ENCODE measurements at places on chromosomes 16 and 17. TPM values are rescaled to one million over a fixed set of nuclear protein-coding genes. Genes with fewer than 3 reads are reported as not detected.

GRCh38 chr17:72158895-72159885 lies 38.4 kb downstream of the SOX9 start:
- DNase-seq: no peak

- no peak for DNase-seq
These were observed 29.1 kb upstream of the MED13 start for GRCh38 chr17:62094175-62094574.

DNA sequence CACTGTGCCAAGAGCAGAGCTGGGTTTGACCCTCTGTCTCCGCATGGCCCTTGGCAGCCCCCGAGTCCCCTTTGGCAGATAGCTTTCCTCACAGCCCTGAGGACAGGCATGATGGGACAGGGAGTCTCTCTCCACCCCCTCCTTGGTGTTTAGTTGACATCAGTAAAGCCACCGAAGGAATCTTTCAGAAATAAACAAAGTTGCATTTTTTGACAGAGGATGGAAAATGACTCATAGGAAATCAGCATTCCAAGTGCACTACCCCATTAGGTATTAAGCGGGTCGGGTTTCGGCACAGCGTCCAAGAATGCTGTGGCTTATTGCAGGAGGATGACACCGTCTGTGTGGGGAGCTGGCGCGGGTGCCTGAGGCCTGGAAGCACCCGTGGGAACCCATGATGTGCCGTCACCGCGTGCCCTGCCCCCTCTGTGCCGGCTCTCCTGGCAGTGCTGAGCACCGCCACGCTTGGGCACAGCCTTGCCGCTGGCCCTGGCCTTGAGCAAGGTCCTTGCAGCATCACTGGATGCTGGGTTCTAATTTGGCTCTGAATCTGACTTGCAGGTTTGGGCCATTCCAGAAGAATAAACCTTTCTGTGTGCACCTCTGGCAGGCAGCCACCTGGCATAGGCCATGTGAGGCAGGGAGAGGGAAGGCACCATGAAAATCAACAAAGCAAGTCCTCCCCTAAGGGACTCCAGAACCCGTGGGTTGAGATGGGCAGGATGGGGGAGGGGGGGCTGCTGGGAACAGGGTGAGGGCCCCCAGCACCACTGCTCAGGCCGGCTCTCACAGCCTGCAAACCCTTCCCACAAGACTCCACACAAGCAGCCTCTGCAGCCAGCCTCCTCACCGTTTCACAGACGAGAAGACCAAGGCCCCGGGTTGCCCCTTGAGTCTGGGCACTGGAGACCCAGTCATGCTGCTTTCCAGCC lies 50.5 kb upstream of the ZNF469 start:
- peak; percentile 25 for DNase-seq

DNA sequence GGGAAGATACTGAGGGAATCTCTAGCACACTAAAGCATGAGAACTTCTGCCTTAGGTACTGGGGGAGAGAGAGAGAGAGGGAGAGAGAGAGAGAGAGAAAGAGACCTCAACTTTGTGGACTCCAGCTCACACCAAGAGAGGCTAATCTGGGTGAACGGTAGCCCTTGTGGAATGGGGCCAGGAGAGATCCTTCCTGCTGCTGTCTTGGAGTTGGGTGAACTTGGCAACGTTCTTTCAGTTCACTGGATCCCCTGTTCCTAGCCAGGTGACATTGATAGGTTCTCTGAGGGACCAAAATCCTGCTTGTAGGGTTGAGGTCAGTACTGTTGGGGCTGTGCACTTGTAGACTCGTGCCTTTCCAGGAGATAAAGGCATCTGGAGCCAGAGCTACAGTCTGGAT lies 26.5 kb upstream of the WFIKKN2 start:
- no peak for DNase-seq

DNA sequence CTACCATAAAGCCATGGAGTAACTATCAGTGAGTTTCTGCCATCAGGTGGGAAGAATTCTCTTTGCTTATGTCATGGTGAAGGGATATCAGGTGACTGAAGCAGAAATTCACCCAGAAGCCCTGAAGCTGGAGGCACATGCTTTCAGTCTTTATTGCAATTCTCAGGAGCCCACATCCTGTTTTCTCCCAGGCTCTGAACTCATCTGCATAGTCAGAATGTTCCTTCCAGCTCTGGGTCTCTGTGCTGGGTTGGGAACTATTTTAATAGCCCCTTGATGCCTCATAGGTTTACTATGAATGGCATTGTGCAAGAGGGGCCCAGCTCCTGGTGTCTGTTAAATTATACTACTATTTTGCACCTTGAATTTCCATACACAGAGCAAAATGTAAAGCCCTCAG lies 198.4 kb upstream of the SOX9 start:
- peak; percentile 2 for DNase-seq

GRCh38 chr16:54431997-54432896 lies 145.7 kb upstream of the IRX3 start:
- DNase-seq: no peak

DNA sequence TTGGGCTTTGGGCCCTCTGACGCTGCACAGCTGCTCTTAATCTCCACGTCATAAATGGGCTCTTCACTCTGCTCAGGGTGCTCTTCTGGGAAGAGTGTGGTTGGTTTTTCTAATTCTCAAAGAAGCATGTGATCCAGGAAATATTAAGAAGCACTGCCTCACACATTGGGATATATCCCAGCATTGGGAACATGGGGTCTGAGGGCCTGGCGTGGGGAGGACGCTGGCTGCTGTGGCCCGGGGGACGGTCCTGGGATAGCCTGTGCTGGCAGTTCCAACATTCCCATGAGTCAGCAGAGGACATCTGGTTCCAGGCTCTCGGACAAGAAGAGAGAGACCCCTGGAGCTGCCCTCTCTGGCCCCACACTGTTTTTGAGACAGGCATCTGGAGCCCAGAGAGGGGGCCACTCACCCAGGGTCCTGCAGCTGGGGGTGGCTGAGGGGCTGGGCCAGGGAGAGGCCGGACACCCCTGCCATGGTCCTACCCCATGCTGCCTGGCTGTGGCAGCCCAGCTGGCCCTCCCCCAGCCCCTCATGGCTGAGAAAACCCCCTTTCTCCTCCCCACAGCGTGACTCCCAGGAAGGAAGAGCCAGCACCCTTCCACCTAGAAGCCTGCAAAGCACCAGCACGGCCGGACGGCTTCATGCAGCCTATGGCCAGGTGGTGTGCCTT lies 58.8 kb downstream of the NT5M start:
- DNase-seq: no peak

DNA sequence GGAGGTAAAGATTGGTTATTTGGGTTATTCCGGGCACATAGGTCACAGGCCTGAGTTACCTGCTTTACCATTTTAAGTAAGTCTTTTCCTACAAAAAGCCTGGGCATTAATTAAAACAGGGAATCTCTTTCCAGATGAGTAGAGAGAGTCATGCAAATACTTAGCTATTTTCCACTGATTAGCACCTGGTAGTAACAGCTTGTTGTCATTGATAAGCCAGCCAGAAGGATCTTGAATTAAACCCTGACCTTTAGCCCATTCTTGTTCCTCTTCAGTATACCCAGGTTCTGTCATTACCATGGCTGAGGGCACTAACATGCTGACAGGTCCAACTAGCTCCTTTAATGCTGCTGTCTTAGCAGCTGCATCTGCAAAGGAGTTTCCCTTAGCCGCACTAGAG lies 44.4 kb upstream of the ARL4D start:
- no peak for DNase-seq

- no peak for DNase-seq
These were observed 7.3 kb downstream of the SYCE1L start for GRCh38 chr16:77206533-77206932.

GRCh38 chr17:9531034-9531433 lies 44.6 kb downstream of the STX8 start:
- DNase-seq: no peak

DNA sequence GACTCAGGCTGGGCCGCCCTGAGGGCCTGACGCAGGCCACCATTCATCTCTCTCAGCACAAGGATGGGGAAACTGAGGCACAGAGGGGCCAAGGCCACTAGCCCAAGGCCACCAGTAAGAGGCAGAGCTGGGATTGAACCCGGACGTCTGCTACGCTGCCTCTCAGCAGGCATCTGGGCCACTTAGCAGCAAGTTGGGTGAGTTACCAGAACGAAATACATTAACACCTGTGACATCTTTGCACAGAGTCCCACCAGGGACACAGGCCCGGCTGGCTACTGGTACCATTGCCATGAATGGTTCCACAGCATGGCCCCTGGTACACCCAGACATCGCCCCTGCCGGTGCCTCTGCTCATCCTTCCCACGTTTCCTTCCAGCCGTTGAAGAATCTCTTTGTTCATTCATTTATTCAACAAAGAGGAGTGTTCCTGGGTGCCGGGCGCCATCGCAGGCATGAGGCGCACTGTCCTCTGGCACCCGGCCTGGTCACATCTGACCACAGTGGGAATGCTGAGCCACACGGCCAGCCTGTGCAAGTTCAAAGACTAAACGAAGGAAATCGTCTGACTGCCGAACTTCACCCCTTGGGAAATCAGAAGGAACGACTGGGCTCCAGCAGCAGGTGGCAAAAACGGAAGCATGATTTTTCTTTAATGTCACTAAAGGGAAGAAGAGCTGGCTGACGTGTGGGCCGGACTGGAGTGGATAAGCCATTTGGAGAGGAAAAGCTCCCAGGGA lies 7.4 kb upstream of the ZNF469 start:
- DNase-seq: no peak

DNA sequence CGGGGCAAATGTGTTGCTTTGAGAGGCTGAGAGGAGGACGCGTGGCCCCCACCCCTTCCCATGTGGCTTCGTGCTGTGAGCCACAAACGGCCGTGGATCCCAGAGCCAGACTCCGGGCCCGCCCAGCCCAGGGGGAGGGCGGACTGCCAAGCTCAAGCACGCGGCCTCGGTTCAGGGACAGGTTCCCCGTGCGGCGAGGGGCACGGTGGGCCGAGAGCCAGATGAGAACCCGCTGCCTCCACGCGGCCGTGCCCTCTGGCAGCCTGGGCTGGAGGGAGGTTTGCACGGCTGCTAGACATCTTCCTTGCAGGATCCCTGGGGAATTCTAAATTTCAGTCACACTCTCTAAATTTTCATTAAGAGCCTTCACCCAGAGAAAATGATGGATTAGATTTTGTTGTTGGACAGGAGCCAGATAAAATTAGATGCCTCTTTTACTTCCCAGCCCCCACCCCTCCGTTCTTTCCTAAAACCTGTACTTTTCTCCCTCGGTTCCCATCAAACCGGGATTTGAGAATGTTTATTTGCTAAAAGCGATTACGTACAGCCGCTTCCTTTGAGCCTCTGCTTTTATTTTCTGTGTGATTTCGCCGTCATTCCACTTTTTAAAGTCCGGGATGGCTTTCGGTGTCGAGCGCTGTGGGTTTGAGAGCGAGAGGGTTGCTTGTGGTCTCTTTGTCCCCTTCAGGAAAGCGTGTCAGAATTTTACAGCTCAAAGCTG lies 25.0 kb upstream of the GNG13 start:
- DNase-seq: no peak

DNA sequence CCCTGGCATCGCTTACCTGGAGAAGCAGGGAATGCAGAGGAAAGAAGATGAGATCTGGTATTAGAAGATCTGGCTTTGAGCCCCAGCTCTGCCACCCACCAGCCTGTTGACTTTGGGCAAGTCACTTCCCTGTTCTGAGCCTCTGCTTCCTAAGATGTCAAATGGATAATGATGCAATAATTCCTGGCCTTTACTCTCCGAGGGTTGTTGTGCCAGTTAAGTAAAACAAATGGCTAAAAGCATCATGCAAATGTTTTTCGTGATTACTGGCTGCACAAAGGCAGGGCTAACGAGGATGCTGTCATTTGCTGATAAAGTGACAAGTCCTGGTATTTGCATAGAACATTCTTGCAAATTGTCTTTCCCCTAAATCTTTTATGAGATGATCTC lies 1.3 kb upstream of the ZNF821 start:
- peak; percentile 31 for DNase-seq

DNA sequence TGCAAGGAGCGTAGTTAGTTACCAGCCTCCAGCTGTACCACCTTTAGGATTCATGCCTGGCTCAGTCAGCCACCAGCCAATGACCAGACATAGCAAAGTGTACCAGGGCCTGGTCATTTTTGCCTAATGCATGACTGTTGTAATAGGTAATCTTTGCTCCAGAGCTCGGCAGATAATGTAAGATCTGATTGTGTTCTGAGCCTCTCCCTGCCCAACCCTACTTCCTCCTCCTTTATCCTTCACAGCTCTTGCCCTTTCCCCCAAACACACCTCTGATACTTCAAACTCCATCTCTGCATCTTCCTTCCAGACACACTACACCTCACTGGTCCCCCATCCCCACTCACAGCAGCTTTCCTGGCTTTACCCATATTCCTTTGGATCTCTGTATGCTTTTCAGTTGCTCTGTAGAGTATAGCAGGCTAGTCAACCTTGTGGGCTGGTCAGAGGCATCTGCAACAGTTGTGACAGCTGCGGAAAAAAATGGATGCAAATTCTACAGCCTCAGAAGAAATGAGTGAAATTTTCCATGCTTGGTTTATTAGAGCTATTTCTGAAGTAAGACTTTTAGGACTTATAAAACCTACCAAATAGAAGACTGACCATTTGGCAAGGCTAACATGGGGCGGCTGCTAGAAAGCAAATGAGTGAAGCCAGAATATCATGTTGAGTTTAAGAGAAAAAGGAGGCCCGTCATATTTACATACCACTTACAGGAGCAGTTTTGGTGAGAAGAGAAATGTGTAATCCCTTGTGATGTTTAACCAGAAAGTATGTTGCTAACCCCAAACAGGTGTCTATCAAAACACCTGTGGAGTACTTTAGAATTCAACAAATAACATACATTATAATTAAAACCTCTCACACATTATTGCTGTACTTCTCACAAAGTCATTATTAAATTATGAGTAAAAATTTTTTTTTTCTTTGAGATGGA lies 19.9 kb upstream of the C16orf87 start:
- peak; percentile 27 for DNase-seq

DNA sequence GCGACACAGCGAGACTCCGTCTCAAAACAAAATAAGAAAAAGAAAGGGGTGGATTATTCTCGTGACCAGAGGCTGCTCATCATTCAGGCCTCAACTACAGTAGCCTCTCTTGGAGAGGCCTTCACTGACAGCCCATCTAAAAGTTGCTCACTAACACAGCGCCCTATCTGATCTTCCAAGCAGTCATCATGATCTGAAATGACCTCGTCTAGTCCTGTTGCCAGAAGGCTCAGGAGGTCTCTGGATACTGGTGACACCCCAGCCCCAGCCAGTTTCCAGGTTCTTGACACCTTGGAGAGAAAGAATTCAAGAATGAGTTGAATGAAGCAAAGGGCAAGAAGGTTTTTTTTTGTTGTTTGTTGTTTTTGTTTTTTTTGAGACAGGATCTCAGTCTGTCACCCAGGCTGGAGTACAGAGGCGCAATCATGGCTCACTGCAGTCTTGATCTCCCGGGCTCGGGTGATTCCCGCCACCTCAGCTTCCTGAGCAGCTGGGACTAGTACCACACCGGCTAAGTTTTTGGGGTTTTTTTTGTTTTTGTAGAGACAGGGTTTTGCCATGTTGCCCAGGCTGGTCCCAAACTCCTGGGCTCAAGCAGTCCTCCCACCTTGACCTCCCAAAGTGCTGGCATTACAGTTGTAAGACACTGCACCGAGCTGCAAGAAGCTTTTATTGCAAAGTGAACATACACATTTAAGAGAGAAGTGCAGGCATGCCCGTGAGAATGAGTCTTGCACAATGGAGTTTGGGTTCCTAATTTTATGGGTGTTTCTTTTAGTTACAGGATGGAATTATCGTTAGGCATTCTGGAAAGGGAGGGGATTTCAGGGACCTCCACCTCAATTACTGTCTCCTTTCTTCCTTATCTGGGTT lies 2.7 kb upstream of the ZC3H7A start:
- no peak for DNase-seq

Gene EPN3
- 25.8 TPM for total RNA-seq

Gene KRT16
- 2.1 TPM for total RNA-seq

Gene KRT14
- not detected for total RNA-seq

Gene FNDC8
- total RNA-seq: not detected

Measured in HT-29 (cell line).